Activated CD8-positive, alpha-beta memory T cell treated with anti-CD3 and anti-CD28 coated beads for 48 hours (primary cell): ENCODE measurements at places on chromosomes 2 and 18.

- DNase-seq = no peak
These were observed 1.6 kb upstream of the ALKAL2 start for GRCh38 chr2:289362-290089.

DNA sequence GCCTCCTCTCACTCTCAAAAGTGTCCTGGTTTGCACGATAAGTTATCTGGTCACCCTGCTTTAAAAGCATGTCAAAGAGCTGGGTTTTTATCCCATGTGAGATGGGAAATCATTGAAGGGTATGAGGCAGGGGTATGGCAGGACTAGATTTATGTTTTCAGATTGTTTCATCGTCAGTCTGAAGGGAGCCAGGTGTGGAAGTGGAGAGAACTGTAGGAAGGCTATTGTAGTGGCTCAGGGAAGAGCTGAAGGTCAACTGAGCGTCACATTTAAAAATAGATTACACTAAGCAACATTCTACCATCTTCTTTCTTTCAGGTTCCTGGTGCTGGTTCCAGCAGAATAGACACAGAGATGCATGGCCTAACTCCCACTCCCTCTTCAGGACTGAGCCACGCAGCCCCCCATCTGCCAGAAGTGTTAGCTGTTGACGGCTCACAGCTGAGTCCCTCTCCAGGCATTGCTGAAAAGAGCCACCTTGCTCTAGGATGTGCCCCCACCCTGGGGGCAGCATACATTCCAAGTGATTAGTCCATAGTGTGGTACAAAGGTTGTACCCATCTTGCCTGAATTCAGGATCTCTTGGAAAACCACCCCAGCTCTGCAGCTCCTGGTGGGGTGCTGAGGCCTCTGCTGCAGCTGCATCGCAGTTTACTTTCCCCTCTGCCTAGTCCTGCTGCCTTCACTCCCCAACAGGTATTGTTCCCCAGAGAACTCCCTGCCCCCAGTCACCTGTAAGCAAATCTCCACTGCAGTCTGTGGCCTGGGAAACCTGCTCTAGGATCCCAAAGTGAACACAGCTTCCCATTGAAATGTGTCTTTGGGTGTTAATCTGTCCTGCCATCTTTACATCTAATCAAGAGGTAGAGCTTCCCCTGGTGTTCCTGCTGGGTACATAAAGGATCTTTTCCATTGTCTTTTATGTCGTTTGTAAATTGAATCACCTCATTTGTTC, 79.5 kb upstream of the KLF7 start:
- no peak for DNase-seq

DNA sequence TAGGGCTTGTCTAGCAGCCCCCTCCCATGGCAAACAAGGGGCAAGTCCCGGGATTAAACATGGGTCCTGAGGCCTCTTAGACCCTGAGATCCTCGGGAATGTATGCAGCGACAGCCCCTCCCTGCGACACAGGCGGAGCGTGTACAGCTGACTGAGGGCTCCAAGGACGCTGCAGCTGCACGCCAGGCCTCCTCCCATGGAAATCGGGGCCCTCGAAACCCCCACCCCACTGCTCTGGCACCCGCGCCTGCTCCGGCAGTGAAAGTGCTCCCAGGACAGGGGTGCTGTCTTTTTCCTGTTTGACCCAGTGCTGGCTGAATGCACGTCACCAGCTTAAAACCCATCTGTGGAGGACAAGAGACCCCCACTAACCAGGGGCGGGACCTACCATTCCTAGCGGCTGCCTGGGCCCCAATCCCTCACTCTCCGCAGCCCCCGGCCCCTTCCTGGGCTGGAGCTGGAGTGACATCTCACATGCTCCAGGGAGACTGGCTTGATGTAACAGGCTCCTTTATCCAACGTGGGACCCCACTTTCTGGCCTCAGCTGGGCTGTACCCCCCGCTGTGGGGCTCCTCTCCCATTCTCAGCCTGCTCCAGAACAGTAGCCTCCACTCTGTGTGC, 247.7 kb downstream of the TWIST2 start:
- DNase-seq = no peak

DNA sequence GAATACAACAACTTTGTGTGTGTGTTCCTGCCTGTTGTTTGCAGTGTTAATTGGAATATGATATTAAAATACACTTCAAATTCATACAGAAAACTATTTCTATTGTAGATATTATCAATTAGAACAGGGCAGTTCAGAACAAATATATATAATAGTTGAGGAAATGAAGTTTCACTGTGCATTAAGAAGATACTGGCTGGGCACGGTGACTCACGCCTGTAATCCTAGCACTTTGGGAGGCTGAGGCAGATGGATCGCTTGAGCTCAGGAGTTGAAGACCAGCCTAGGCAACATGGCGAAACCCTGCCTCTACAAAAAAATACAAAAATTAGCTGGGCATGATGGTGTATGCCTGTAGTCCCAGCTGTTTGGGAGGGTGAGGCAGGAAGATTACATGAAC, 79.3 kb downstream of the ASAP2 start:
- DNase-seq = no peak

- no peak for DNase-seq
These were observed 89.1 kb downstream of the COMMD1 start for GRCh38 chr2:61994531-61994930.

GRCh38 chr2:8437949-8438400, 243.9 kb upstream of the ID2 start:
- no peak for DNase-seq

DNA sequence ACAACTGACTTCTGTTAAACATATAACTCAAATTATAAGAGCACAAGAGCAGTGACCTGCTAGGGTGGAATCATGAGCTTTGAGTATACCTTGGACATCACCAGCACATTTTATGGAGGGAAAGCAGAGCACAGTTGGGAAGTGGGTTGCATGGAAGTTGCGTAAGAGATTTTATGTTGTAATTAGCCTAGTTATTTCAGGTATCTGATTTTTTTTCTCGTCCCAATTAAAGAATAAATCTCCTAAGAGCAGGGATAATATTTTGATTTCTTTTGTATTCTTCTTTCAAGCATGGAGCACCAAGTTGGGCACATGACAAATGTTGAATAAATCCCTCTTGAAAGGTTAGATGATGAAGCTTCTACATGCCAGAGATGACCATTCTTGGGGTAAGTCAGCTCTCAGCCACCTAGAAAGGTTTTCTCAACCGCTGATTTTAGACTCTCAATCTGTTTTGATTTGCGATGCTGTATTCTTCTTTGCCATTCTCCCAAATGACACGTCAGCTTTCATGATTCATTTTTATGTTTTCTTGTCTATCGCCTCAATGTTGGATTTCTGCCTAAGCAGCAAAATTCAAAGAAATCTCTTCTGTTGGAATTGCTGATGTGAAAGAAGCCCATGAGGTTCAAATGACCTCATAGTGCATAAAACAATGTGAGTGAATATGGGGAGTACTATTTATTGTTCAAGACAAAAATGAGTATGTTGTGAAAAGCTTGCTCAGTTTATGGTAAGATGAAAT, 15.3 kb upstream of the FN1 start:
- DNase-seq = no peak

GRCh38 chr18:435940-436339, 64.6 kb downstream of the COLEC12 start:
- no peak for DNase-seq

GRCh38 chr2:137842430-137842829, 121.8 kb upstream of the HNMT start:
- no peak for DNase-seq

DNA sequence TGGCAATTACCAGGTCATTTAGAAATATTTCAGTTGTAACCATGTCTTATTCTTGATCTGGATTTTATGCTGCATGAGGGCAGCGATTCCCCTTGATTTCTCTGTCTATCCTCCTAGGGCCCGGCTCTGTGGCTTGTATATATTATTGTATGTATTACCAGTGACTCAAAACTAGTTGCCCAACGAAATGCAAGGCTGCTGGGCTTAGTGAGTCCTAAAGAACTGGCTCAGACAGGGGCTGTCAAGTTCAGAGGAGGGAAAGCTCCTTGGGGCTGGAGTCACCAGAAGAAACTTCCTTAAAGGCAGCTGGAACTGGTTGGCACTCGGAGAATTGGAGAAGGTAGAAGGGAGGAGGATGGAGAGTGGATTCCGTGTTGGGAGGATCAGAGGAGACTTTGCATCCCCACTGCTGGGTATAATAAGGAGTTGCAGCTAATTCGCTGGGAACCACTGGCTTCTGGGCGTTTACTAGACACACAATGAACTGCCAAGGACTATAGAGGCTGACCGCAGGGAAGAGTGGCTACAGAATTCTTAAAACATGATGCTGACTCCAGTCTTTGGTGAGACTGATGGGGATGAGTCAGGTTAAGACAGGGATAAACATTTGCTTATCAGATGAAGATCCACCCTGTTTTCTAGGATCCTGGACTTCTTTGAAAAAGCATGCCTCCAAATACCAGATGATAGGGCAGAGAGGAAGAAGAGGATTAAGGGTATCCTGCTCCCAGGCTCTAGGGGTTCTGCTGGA, 104.3 kb downstream of the PRKCE start:
- no peak for DNase-seq

DNA sequence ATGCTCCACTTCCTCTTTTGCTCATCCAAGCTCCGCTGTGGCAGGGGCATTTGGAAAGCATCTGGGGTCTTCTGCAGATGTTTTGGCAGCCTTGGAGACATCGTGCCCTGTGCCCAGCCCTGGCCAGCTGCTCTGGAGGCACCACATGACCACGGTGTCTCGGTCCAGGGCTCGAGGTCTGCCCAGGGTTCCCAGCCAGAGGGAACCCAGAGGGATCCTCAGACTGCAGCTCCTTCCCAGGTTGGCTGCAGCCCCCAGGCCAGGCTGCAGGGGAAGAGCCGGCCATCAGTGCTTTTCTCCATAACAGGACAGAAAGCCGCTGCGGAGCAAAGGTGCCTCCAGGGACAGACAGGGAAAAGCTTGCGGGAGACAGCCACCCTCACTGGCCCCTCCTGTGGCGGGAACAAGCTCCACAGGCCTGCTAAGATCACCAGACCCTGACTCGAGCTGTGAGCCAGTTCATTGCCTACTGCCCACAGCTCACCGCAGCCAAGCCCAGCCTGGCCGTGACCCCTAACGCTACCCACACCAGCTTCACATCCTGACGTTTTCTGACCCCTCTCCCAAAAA, 74.7 kb downstream of the SMAD7 start:
- no peak for DNase-seq

- DNase-seq = no peak
These were observed 204.6 kb downstream of the RAB3GAP1 start for GRCh38 chr2:135256531-135257260.
